Naive B cell (primary cell): ENCODE measurements at places on chromosomes 3 and 15.

DNA sequence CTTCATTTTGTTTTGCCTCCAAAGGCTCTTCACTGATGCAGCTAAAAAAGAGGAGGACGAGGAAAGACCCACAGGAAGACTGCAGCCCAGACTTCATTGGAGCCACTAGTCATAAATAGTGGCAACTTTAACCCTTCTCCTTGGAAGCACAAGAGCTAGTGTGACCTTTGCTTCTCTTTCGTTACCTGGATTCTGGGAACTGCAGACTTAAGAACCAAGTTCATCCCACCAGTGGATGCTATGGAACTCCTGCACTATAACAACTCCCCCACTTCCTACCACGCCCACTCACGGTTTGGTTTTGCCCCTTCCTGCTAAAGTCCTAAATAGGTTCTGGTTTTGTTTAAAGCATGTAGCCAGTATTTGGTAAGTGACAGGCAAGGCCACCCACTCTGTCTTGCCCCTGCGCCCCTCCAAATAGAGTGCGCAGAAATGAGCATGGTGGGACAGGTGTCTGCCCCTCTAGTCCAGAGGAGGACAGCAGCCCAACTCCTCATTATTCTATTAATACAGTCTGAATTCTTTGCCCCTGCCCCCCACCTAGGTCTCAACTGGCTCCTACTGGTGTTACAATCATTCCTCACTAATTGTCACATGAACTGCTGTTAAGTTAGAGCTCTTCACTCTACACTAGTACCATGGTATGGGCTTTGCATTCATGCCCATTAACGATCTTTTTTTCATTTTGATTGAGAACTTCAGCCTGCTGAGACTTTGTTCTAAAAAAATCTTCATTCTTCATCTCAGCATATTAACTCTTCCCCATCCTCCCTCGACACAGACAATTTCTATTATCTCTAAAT is 504.6 kb downstream of the FOXP1 start:
- DNase-seq = no peak

DNA sequence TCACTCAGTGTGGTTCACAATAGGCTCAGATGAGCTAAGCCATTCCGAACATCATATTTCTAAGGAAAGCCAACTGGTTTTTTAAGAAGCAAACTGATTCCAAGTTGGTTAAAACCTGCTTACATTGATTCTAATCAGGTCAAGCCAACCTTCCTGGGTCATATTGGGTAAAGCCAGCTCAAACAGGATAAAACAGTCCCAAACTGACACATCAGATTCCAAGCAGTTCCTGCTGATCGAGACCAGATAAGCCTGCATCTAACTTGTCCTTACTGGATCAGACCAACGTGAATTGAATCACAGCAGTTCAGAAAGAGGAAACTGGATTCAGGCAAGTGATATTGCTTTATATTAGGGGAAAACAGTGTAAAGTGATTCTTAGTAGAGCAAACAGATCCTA is 18.6 kb upstream of the THSD4 start:
- no peak for DNase-seq

GRCh38 chr3:102006812-102007485 is 157.6 kb downstream of the NFKBIZ start:
- no peak for DNase-seq

GRCh38 chr3:114290911-114291901 is 2.6 kb upstream of the TIGIT start:
- DNase-seq = peak; percentile 86

DNA sequence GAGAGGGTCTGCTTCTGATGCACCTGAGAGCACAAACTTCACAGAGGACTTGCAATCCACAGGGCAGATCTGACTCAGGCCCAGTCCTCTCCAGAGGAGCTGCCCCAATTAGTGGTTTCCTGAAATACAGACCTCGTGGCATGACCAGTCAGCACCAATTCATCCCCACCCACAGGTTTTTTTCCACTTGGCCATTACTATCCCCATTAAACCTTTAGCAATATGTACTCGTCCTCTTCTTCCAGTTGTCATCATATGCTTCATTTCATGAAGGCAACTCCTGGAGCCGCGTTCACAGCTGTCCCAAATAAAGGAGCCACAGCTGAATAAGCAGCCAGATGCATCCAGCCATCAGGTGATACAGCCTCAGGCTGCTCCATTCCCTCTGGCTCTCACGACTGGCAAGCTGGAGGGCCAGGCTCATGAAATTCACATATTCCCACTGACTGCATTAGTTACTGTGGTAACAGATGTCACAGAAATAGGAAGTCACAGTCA is 163.1 kb downstream of the FMN1 start:
- DNase-seq = no peak

DNA sequence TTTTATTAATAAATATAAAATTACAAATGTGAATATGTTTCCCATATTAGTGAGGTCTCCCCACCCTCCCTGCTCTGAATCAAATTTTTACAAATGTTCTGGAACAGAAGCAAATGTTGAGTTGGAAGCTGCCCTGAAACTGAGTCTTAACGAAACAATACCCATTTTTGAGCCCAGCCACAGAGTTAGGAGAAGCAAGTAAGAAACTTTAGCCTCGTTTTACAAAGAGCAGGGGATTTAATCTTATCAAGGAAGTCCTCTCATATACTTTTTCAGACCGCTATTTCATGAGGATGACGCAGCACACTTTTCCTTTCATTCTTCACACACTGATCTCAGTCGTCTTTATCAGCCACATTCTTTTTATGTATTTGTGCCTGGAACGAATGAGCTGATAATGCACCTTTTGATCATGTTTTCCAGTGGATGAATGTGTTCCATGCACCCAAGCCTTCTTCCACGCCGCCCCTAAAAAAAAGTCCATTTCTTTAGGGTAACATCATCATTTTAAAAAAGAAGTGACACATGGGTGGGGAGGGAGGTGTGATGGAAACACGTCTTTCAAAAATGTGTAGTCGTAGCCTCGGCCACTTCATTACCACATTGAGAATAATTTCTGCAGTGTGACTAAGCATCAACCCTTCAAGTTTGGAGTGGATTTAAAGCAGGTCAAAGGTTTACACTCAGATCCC is 48.1 kb downstream of the SETMAR start:
- DNase-seq = no peak

DNA sequence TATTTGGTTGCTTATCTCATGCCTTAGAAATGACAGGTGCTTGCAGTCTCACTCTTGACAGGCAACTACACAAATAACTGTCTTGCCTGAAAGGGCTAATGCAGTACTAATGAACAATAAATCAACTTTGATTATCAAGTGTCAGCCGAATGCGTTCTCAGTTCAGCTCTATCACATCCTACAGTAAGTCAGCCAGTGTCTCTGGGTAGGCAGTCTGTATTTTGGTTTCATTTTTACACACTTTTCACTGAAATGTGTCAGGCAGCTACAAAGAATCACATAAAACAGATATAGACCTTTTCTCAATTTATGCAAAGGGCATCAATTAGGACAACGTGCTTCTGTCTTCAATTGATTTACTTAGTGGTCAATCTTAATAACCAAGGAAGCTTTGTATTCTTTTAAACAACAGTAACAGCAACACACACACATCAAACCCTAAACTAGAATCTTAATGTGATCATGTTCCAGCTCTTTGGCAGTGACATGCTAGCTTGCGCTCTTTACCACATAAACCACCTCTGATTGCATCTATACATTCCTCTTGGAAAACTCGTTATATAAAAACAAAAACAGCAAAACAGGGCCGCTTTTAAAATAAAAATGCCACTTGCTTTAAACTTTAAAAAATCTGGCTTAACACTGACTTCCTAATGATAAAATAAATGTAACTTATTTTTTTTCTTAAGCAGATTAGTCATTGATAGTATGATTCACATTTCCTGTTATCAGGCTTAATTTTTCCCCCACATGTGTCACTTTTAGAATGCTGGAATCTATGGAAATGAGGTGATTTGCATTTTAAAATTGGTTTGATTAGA is 520.4 kb downstream of the FOXP1 start:
- no peak for DNase-seq

DNA sequence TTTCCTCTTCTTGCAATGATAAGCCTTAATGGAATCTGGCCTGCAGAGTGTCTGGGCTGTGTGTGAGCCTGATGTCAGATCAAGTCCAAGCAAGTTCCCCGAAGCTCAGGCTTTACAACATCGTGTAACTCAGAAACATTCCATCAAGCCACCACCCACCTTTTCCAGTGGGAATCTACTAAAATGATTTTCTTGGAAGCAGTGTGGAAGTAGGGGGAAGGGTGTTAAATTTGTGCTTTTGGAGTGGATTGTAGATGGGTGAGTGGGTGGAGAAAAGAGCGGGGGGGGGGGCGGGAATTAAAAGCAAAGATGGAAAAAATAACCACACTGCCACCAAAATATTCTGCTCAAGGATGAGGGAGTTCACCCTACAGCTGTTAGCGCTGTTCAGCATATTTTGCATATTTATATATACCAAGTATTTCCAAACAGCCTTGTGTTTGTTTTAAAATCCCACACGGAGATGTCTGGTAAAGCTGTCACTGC is 53.6 kb downstream of the VGLL3 start:
- no peak for DNase-seq

DNA sequence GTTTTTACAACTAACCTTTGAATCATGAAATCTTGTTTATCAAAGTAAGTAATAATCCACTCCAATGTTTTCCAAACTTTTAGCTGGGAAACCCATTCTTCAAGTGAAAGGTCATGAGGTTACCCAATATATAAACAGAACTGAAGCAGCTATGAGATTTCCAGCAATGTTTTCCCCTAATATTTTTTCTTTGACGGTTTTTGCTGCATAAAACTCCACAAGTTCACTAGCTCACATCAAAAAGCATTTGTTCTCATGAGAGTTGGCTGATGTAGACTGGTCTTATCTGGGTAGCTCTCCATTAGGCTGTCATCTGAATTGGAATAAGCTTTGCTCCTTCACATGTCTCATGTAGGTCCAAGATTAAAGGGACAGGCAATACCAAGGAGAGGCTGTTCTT is 241.2 kb upstream of the LRRC3B start:
- no peak for DNase-seq

DNA sequence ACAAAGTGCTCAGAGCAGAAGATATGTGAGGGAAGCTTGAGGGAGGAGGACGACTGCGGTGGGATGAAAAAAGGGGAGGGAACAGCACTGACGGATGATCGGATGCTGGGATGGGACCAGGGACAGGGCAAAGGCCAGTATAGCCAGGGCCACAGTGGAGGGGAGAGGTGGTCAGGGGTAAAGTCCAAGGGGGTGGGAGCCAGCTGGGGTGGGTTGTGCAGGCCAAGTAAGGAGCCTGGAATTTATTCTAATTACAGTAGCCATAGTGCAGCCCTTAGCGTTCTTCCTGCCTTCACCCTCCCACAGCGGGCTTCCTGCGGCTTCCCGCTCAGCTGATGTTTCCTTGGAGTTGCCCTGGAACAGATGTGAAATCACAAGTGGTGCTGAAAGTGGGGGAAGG is 7.6 kb upstream of the APEH start:
- no peak for DNase-seq

DNA sequence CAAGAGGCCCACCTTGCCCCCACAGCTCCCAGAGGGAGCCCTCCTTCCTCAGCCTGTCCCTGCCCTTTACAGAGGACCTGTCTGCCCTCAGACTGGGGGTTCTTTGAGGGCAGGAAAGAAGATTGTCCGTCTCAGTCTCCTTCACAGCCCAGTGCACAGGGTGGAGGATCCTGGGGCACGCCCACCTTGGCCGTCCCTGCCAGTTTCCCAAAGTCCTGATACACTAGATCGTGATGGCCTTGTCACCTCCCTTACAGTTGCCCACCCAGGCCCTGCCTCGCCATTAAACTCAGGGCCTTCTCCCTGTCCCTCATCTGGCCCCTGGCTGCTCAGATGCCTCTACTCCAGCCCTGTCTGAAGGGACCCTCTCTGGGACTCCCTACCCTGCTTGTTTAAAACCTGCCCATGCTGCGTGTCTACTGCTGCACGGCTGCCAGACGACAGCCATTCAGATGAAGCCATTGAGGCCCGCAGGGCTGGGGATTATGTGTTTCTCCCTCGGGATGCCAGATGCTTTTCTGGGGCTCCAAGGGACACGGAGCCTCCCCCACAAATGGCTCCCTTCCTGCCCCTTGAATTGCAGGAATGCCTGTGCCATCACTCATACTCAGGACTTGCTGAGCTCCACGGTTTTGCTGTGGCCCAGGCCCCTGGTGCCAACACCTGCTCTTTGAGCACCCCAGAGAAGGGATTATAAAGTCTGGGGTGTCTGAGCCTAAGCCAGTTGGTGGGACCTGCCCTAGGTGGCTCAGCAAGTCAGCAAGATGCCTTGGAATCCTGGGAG is 27.8 kb downstream of the ACSBG1 start:
- no peak for DNase-seq

DNA sequence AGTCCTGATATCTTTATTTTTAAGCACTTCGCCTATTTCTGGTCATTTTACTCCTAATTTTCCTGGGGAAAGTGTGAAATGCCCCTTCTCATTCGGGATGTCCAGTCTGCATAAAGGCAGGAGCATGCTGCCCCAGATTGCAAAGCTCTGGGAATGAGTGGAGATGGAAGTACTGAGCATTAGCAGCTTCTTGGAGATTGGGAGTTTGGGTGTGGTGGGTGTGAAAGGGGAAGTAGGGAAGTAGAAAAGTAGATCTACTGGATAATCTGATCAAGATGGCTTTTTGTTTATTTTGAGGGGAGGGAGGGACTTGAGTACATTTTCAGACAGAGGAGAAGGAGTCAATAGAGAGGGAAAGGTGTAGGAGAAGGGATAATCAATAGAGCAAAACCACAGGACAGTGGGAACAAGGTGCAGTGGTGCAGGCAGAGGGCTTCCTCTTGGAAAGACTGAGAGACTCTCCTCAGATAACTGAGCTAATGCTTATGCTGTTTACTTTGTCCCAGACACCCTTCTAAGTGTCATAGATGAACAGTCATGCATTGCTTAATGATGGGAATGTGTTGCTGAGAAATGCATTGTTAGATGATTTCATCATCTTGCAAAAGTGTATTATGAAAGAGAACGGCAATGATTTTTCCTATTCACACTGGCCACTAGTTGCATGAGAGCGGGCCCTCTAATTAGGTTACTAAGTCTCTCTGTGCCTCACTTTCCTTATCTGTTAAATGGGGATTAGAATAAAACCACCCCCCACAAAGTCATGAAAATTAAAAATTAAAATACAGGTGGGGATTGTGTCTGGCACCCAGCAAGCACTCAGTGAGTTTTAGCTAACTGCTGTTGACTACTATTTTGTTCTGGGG is 45.5 kb downstream of the PHLDB2 start:
- no peak for DNase-seq

- no peak for DNase-seq
These were observed 113.0 kb upstream of the ETV5 start for GRCh38 chr3:186221760-186222378.

- no peak for DNase-seq
These were observed 138.3 kb upstream of the UBP1 start for GRCh38 chr3:33578325-33579177.

DNA sequence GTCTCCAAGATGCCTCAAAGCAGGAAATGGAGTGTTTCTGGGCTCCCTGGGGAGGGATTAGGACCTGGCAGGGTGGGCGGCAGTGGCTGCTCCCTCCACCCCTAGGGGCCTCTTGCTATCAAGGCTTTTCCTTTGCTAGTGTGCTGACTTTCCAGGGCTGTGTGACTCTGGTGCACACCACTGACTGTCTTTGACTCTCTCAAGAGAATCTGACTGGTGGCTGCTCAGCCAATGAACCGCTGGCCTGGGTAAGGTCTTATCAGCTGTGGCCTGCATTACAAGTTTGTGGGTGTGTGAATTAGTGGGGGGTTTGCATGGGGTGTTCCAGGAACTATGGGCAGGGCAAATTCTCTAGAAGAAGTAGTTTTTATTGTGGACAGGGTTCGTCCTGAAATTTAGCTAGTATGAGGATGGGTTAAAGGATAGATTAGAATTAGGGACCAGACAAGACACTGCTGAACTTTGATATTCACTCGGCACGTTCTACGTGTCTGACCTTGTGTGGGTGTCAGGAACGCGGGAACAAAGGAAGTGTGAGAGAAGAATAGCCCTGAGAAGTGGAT is 29.5 kb downstream of the SIAH2 start:
- no peak for DNase-seq
